Cerebellar nuclear complex (tissue), 1 donor: ENCODE measurements at places on chromosomes 12 and 14.

- no peak for DNase-seq
Measured at GRCh38 chr14:78836777-78837176, 666.6 kb downstream of the NRXN3 start.

GRCh38 chr12:43733687-43734086 lies 24.9 kb downstream of the PUS7L start:
- DNase-seq = no peak

DNA sequence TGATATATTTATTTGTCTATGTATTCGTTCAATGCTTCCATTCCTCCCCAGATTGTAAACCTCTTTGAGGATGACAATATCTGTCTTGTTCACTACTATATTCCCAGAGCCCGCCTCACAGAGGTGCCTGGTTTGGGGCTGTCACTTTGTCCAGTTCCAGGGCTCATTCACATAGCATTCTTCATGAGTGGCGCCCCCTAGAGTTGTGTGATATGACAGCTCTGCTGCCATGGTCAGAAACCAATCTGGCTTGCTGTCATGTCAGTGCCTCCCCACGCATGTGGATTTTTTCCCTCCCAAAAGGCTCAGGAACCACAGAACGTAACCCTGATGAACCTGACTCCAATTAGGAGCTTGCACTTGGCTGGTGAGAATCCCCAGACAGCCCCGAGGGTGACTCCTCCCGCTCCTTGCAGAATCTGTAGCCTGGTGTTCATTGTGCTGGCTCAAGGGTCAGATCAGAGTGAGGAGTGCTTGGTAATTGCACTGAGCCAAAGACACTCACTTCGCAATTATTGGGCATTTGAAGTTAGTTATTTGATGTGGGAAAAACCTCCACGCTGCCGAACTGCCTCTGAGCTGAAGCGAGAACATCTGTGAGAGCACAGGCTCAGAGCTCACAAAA lies 145.5 kb downstream of the PTPN11 start:
- DNase-seq = no peak

GRCh38 chr12:25925064-25925463 lies 33.4 kb upstream of the RASSF8 start:
- no peak for DNase-seq

DNA sequence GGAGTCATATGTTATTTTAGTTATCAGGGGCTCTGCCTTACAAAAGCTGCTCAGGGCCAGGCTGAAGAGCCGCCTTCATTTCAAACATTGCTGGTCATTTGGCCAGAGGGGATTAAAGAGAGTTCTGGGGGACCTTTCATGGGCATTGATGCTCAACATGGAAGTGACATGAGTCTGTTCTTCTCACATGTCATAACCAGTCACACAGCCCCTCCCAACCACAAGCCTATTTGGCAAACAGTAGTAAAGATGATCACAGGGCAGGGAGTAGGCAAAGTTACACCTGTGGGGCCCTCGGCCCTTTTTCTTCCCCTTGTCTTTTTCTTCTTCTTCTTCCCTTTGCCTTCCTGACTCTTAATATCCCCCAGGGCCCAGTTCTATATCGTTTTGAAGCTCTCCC lies 33.3 kb downstream of the CFAP54 start:
- no peak for DNase-seq

DNA sequence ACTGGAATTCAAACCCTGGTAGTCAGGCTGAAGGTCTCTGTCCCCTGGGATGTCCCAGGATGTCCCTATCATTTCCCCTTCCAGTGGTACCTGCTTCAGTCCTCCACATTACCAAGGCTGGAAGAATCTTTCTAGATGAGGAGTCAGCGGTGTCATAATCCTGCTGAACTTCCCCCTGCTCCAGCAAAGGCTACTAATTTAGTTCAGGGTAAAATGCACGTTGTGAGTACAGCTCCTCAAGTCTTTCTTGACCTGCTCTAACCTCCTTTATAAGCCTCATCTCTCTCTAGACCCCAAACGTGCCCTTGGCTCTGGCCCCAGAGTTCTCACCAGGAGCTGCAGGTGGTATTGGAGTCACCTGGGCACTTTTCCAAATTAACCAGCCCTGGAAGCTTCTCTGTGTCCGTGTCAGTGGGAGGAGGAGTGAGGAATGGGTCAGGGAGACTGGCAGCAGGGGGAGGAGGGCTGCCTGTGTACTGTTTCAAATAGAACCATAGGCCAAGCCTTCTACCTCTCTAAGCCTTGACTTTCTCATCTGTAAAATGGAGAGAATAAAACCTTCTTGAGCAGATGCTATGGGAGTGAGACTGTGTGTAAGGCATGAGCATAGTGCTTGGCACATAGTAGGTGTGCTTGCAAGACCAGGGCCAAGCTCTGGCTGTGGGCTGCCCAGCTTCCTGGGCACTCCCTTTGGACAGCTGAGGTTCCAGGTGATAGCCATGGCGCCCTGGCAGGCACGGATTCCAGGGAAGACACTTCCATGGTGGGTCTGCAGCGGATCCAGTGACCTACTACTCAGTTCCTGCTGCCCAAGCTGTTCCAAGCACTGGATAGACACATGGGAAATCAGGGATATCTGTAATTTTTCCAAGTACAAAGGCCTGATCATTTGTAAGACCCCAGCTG lies 24.5 kb downstream of the ASB2 start:
- no peak for DNase-seq

DNA sequence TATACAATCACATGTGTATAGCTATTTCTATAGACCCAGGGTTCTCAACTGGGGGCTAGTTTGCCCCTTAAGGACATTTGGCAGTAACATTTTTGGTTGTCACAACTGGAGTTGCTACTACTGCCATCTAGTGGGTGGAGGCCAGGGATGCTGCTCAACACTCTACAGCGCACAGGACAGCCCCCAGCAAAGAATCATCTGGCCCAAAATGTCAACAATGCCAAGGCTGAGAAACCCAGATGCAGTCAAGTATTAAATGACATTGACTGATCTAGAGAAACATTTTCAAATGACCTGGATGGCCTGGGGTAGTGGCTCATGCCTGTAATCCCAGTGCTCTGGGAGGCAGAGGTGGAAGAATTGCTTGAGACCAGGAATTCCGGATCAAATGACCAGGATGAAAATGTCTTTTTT lies 5.8 kb downstream of the WSB2 start:
- no peak for DNase-seq

GRCh38 chr12:12586879-12587675 lies 24.4 kb upstream of the DUSP16 start:
- no peak for DNase-seq

GRCh38 chr14:103537175-103537990 lies 8.4 kb downstream of the TRMT61A start:
- DNase-seq = no peak

DNA sequence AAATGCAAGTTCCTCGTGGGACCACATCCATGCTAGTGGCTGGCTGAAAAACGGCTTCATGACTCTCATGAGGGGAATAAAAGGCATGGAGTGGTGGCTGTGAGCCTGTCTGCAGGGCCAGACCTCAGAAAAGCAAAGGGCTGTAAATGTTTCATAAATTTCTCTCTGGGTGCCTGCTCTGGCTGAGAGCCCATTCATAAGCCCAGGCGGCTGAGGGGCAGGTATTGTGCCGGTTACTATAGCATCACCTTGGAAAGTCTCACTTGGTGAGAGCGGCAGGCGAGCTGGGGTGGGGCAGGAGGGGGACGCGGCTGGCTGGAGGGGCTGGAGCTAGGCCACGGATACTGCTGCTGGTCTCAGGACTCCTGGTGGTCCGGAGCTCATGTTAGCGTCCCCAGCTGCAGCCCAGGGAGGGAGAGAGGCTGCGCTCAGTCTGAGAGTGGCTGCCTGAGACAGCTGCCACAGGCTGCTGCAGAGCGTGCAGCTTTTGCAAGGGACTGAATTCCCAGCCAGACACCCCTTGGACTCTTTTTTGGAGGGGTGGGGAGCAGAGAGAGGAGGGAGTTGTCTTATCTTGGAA lies at the start of gene SLC17A8:
Gene SLC17A8, plus strand, starts transcription at position 431 of the 580 bp plus-strand sequence. CDS start 318 bp downstream, outside the sequence.
- DNase-seq = no peak

- no peak for DNase-seq
Measured at GRCh38 chr12:115464111-115464581, 780.2 kb upstream of the TBX3 start.

GRCh38 chr14:52072266-52072780 lies 3.5 kb upstream of the NID2 start:
- DNase-seq = no peak

- DNase-seq = no peak
Measured at GRCh38 chr12:128425666-128426331, 158.8 kb downstream of the TMEM132C start.

DNA sequence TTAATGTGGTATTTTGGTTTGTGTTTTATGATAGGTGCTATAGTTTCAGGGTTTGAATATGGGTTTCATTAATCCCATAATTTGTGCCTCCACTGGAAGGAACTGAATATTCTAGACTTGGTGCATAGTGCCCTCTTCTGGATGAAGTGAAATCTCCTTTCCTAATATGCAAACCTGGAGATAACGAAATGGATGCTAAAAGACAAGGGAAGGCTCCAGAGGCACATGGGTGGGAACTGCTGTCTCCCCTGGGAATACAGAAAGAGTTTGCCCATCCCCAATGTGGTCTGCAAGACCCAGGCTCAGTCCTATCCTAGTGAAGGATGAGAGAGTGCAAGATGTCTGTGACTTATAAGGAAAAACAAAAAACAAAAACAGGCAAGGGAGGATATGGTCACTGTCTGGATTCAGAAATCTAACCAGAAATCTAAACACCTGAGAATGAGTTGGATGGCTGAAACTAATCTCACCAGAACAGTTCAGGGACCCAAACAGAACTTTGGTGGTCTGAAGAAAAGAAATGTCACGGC lies 142.3 kb upstream of the TMPO start:
- no peak for DNase-seq

DNA sequence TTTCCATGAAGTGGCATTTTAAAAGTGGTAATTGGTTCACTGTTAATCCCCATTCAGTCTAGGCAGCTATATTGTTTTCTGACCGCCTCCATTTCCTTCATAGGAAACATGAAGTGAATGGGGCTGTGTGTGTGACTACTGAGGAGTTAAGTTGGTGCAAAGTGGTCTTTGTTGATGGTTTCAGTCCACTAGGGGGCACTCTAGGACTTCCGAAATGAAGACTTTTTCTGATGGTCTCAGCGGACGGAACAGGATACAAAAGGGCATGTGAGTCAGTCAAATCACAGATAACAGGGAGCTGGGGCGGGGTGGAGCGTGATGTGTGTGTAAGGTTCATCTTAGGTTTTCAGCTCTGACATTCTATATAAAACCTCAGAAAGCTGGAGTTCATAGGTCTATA lies 240.1 kb upstream of the OR4E1 start:
- DNase-seq = no peak

DNA sequence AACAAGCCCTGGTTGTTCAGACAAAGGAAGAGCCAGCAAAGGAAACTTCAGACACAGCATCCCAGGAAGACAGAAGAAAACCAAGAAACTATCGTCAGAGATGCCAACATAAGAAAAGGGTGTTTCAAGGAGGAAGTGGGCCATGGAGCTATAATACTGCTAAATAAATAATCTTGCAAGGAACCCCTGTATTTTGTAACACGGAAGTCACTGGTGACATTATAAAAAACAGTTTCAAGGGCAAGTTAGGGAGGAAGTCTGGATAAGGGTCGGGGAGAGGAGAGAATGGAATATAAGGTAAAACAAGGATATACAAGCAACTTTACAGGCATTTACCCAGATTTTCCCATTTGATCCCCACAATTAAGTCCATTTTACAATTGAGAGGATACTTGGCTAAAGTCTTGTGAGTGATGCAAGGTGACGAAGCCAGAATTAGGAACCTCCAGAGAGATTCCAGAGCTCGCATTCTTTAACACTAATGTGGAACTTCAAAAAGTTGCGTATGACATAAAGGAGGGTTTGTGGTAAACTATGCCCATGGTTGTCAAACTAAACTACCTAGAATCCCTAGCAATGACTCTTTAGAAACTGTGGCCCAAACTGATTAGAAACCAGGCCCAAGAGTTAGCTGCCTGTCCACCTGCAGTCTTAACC lies 46.4 kb downstream of the PPM1H start:
- no peak for DNase-seq

DNA sequence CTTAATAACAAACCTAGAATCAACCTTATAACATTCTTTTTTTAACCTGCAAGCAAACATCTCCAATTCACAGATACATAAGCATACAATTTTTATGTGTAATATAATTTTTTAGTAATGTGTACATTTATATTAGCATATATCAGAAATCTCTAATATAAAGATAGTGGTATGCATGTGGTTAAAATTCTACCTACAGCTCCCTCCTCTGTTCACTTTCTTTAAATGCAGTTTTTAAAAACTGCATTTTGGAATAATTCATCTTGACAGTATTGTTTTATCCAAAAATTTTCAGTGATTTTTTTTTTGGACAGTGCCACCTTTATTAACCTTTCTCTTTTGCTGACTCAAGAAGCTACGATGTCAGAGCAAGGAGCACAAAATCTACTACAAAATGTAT lies 13.2 kb upstream of the RXYLT1 start:
- no peak for DNase-seq
